Vagina (tissue), 2 donors: ENCODE measurements at places on chromosomes 4 and X.

- no peak for DNase-seq
These were observed 91.3 kb upstream of the GALNTL6 start for GRCh38 chr4:171721937-171722336.

DNA sequence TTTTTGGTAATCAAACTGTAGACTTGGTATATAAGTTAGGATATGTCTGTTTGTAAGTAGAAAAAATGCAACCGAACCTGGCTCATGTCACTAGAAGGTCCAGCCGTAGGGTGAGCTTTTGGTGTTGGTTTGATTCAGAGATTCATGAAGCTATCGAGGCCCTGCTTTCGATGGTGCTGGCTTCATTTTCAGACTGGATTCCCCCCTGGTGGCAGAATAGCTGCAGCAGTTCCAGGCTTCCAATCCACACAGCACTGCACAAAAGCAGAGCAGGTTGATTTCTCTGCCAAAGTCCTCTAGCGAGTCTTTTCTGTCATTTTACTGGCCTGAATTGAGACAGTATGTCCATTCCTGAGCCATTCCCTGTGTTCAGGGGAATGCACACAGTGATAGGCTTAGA lies 33.1 kb downstream of the PDK3 start:
- no peak for DNase-seq

DNA sequence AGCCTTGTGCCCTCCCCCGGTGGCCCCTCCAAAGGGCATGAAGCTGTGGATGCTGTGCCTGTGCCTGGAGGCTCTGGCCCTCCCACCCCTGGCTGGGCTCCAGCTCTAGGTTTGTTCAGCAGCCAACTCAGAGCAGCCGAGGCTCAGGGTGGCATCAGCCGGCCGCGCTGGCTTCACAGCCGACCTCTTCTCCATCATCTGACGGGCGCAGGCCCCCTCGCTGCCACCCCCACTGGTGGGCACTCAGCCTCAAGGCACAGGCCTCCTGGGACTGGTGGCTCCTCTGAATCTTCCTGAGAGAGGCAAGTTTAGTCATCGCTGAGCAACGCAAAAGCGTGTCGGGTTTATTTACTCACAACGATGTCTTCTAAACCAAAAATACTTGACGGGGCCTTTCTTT lies 46.0 kb downstream of the PCGF3 start:
- no peak for DNase-seq

DNA sequence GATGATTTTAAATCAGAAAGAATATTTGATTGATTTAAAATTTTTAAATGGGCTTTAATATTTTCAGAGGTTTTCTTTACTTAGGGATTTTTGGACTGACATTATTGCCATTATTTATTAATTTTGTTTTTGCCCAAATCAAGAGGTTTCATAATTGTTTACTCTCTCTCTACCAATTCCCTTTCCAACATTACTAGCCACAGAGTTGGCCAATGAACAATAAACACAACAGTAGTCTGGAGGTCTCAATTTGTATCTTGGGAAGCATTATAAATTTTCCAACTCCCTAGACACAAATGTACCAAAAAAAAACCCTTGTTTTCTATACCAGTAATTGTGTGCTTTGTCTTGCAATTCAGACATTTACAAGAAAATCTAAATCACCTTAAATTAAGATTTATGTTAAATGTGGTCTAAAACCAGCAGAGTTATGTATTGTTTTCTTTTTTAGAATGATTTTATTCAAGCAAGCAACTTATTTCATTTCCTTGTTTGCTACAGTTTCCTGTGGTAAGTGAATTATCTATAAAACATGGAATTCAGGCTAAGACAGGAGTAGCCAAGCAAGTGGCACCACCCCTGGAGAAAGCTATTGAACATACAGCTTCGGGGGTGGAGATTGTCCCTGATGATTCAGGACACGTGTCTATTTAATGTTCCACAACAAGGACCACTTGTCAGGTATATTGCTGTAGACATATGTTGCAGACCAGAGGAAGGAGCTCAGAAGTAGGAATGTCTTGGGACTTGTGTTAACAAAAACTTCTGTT lies 622 bp downstream of the KLKB1 start:
- no peak for DNase-seq

DNA sequence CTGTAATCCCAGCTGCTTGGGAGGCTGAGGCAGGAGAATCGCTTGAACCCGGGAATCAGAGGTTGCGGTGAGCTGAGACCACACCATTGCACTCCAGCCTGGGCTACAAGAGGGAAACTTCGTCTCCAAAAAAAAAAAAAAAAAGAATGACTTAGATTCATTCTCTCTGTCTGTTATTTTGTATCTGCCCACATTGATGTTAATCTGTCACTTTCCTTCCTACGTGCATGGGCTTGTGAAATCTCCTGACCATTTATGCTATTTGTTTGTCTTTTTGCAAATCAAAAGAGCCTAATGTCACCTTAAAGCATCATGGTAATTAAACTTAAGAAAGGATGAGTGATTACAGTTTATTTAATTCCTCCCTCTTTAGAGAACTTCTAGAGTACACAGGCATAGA lies 27.4 kb downstream of the GAB1 start:
- DNase-seq, result no peak

DNA sequence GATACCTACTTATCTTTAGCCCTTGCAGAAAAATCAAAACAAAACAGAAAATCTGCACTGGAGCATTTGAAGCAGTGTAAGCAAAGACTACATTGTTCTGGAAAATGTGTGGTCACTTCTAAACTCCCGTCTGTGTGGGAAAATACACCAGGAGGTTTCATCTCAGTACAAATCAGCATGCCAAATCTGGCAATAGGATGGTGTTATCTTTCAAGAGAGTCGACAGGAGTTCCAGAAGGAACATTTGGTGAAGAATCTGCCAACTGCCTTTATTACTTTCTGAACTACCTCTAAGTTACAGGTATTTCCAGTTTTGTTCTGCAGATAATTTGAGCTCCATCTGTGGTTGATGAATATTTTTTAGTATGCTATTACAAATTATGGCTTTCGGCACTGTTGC lies 1348.0 kb downstream of the RAPGEF2 start:
- DNase-seq, result no peak

- no peak for DNase-seq
These were observed 40.4 kb downstream of the ATXN3L start for GRCh38 chrX:13279279-13280018.

GRCh38 chr4:1583859-1584258 lies 100.3 kb downstream of the FAM53A start:
- DNase-seq, result no peak

DNA sequence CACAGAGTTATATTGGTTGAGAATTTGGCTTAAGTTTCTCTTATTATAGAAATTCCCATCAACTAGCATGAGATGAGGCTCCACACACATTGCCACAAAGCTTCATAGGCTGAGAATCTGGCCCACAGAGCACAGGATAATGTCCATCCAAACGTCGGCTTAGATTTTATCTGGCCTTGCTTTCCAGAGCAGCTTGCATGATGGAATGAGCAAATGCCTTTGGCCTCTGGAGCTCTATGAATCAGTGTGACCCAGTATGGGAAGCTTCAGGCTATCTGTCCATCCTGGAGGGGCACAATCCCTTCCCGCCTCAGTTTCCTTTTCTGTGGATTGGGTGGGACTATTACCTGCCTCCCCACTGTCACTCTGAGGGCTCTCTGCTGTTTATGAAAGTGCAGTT lies 131.5 kb upstream of the NDP start:
- peak; percentile 52 for DNase-seq

- DNase-seq, result no peak
These were observed 46.6 kb upstream of the PRRG1 start for GRCh38 chrX:37302569-37302968.

GRCh38 chr4:34939073-34939472 lies 1305.2 kb downstream of the ARAP2 start:
- DNase-seq, result no peak

GRCh38 chr4:146029147-146029546 lies 90.5 kb upstream of the ZNF827 start:
- no peak for DNase-seq

DNA sequence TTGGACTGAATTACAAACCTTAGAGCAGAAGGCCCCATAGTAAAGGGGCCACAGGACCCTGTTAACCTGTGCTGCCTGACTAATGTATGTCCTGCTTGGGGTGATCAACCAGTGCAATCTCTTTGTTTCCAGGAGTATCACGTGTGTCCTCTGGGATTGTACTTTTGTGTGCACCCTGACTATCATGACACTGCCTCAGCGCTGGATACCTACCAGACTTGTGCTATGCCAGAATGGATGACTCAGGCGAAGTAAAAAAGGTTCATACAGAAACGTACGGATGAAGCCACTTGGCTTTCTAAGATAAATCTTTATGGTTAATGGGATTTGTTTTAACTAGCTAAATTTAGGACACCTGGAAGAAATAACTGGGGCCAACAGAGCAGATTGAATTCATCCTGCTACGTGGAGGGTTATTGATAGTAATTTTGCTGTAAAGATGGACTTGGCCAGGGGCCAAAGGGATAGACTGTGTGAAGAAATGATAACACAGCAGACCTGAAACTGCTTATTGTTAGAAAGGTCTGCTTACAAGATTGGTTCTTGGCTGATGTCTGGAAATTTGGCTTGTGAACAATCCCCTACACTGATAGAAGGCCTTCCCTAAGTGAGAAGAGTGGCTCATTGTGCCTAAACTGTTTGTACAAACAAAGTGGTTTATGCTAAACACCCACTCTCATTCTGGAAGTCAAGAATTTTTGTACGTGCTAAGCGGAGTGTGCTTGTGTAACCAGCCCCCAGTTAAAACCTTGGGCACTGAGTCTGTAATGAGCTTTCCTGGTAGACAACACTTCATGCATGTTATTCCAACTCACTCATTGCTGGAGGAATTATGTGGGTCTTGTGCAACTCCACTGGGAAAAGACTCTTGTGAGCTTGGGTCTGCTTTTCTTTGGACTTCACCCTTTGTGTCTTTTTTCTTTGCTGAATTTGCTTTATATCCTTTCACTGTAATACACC lies 750.5 kb upstream of the HTR2C start:
- no peak for DNase-seq

DNA sequence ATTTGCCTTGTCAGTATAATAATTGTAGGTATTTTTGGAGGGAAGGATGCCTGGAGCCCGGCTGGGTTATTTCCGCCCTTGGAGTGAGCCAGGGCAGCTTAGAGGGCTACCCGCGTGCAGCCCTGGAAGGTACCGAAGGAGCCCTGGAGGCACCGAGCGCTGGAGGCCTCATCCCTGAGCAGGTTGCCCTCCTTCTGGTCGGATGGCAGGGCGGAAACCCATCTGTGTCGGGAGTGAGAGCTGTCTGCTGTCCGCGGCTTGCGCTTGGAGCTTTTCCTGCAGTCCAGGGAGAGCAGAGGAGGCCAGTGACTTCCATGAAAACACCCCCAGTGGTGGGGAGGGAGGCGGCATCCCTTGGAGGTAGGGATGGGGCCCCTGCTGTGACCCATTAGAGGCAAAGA lies 122.1 kb downstream of the TBL1X start:
- DNase-seq, result peak; percentile 74

- no peak for DNase-seq
These were observed 57.2 kb downstream of the CASP6 start for GRCh38 chr4:109645874-109646710.

DNA sequence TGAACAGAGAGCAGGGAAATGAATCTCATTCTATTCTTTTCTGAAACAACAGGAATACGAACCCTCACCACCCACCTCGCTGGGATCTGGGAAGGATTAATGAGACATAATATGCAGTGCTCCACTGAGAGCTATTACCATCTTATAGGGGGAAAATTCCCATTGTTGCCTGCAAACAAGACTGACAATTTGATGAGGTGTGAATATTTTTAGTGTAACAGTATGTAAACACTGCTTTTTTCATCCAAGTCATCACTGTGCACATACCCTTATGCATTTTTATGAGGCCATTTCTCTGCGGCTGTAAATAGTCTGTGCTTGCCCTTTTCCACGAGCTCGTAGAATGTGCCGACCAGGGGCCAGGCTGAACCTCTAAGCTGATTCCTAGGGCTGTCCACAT lies 285.6 kb upstream of the CPEB2 start:
- no peak for DNase-seq

- no peak for DNase-seq
These were observed 152.3 kb upstream of the BMP3 start for GRCh38 chr4:80878218-80878617.

GRCh38 chrX:38718311-38718710 lies 82.9 kb upstream of the MID1IP1 start:
- no peak for DNase-seq

DNA sequence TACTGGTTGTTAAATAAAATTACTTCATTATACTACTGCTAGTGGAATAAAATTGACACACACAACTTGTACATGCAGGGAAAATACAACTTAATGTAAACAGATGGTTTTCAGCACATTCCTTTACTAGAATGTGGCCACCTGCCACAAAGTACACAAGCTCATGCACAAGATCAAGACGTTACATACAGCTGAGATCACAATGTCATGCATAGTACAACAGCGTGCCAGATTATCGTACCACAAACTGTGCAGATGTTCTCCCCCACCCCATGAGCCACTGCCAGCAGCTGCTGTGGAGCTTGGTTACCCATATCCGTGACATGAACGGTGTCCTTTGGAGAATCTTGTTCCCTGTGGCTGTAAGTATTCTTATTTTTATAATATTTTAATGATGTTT lies 27.7 kb downstream of the FBXO8 start:
- no peak for DNase-seq

- DNase-seq, result no peak
These were observed 35.3 kb upstream of the LGI2 start for GRCh38 chr4:25065932-25066590.

- DNase-seq, result no peak
These were observed at the start of gene ZCCHC12 for GRCh38 chrX:118823263-118824172. Gene ZCCHC12 (plus strand): TSS chrX:118823824. CDS start chrX:118825245, 1,421 bp downstream.

DNA sequence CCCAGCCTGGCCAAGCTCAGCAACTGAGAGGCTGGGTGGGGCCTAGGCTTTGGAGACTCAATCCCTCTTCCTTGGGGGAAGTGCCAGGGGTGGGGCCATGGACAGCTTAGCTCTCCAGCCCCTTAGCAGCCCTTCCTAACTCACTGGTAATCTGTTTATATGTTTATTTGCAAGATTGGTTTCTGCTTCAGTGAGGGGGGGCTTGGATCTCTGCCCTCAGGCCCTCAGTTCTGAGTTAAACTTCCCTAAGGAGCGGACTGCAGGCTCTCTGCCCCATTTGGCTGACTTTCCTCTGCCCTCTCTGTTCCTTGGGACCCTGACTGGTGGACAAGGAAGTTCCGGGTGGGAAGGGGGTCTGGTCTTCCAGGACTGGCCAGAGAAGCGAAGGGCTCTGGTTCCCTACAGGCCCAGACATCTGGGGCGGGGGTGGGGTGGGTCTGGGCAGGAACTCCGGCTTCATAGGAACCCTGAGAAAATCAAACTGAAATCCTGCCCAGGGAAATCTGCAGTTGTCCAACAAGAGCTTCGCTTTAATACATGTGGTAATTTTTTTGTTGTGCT lies 51.4 kb downstream of the NALF2 start:
- DNase-seq, result no peak

GRCh38 chrX:13647709-13648212 lies 5.2 kb upstream of the TCEANC start:
- no peak for DNase-seq
